ENCODE measurements at places on chromosomes 2 and 18.

DNA sequence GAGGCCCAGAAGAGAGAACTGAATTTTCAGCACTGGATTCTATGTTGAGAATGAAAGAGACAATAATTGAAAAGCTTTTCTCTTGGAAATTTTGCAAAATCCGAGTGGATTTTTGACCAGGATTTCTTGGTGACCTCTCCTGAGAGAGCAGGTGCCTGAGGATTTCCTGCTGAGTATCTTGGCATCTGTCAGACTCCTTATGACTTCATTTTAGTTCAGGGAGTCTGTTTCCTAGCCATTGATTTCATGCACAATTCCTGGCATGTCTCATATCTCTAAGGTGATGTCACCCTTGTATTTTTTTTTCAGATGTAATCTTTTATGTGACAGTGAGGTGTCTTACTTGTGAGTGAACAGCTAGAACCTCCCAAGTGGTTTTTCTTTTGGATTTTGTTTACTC is 195.9 kb downstream of the NEDD4L start:
- no peak for DNase-seq

DNA sequence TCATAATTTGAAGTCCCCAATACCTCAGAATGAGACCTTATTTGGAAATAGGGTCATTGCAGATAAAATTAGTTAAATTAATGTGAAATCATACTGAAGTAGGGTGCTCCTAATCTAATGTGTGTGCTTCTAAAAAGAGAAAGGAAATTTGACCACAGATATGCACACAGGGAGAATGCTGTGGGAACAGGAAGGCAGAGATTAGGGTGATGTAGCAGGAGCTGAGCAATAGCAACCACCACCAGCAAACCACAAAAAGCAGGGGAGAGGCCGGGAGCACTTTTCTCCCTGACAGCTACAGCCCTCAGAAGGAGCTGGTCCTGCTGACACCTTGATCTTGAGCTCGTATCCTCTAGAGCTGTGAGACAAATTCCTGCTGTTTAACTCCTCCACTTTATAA is 24.6 kb upstream of the SCG2 start:
- no peak for DNase-seq

GRCh38 chr2:60094450-60094929 is 459.0 kb downstream of the BCL11A start:
- DNase-seq, result no peak

DNA sequence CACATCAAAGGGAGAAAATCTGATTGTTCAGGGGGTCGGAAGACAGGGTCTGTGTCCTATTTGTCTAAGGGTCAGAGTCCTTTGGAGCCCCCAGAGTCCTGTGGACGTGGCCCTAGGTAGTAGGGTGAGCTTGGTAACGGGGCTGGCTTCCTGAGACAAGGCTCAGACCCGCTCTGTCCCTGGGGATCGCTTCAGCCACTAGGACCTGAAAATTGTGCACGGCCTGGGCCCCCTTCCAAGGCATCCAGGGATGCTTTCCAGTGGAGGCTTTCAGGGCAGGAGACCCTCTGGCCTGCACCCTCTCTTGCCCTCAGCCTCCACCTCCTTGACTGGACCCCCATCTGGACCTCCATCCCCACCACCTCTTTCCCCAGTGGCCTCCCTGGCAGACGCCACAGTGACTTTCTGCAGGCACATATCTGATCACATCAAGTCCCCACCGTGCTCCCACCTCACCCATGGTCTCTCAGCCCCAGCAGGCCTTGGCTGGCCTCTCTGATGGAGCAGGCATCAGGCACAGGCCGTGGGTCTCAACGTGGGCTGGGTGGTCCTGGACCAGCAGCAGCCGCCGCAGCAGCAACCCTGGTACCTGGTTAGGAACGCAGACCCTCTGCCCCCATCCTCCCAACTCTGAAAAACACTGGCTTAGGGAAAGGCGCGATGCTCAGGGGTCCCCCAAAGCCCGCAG is 3.8 kb downstream of the PROC start:
- no peak for DNase-seq

- no peak for DNase-seq
Measured at GRCh38 chr2:198498048-198498447, 693.7 kb downstream of the PLCL1 start.

DNA sequence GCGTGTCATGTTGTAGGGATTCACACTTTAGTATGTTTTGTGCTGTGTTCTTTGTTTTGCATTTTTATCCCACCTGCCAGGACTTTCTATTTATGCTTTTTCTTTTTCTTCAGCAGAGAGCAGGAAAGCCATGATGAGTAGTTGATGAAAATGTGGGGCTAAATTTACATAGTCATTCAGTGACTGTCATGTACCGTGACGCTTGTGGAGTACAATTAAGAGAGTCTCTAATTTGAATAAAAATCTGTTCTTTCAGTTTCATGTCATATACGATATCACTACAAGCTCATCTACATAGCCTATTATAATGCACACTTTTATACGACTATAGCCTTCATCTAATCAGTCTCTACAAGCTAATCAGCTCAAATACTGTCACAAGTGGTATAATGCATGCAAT is 112.7 kb upstream of the SPATS2L start:
- DNase-seq, result no peak

- DNase-seq, result no peak
Measured at GRCh38 chr18:59123588-59124369, 15.9 kb upstream of the SEC11C start.

DNA sequence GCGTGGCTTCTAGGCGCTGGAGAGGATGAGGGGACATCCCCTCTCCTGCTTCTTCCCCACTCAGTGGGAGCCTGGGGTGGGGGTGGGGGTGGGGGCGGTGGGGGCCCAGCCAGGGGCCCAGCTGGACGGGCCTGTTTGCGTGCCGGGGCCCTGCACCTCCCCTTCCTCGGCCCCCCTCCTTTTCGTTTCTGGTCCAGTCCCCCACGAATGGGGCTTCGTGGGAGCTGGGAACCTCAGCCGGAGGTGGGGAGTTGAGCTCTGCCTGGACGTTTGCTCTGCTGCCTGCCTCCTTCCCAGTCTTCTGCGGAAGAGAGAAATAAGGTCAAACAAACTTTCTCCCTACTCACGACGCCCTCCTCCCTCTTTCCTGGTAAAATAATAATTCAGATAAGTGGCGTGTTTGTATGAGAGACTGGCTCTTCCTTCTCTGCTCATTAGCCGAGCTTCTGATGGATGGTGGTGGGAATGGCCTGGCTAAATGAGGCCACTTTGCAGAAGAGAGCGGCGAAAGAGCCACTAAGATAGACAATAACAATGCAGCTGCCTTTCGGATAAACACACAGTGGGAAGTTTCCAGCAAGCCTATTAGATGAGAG is 782 bp downstream of the MTA3 start:
- peak; percentile 12 for DNase-seq

GRCh38 chr18:34807106-34807796 is 97.2 kb downstream of the DTNA start:
- no peak for DNase-seq

- no peak for DNase-seq
Measured at GRCh38 chr18:59733421-59733820, 36.2 kb upstream of the CCBE1 start.

GRCh38 chr2:25491966-25492532 is 150.3 kb upstream of the DNMT3A start:
- DNase-seq, result no peak

- DNase-seq, result no peak
Measured at GRCh38 chr2:173991856-173992588, 26.8 kb upstream of the SP3 start.

DNA sequence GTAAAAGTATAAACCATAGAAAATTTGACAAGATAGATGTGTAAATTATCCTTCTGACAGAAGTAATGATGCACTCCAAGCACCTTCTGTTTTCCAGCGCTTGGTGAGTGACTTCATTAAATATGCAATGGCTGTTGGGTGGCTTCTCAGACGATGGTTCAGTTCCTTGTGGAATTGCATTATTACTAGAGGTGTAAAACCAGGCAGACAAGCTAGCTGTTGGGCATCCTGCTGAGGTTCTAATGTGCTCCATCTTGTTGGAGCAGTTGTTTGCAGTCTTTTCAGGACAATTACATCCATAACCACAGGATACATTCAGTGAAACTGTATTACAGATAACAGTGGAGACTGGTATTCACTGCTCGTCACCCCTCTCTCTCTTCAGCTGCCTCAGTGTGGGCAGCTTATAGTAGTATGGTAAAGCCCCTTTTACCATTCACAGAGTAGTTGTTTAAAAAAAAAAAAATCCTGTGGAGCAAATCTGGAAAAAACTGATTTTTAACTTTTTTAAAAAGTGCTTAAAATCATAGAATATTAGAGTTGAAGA is 143.5 kb downstream of the AGPS start:
- no peak for DNase-seq

DNA sequence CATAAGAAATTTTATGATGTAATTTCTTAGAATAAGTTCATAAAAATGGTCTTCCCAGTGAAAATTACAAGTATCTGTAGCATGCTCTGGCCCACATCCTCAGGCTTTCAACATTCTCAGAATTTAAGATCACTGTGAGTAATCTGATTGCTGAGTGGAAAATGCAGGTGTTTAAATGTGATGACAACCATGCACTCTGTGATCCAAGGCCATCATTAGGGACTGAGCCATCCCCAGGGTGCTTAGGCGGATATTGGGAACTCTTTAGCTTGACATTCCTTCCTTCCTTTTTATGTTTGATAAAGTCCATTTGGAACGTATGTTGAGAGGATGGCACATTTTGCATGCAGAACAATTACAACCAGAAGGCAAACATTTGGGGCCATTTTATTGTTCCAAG is 95.5 kb downstream of the ARL4C start:
- no peak for DNase-seq

- DNase-seq, result no peak
Measured at GRCh38 chr2:71692621-71693277, 239.4 kb downstream of the DYSF start.

- DNase-seq, result no peak
Measured at GRCh38 chr18:62754026-62754425, 38.7 kb downstream of the PHLPP1 start.

- DNase-seq, result no peak
Measured at GRCh38 chr2:222319586-222320435, 21.0 kb upstream of the PAX3 start.

DNA sequence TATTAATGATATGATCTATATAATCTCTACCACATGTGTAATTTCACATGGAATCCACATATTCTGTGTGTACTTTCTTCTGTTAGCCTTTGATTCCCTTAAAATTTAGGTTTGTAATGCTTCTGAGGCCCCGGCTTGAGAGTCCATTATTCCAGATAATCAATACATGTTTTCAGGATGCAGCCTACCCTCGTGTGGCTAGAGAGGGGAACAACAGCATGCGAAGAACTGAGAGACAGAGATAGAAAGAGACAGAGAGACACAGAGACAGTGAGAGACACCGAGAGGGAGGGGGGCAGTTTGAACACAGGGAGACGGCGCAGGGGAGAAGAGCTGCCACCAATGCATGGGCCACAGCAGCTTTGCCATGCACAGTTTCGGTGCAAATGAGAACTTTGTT is 185.4 kb downstream of the SNTG2 start:
- DNase-seq, result no peak

- DNase-seq, result no peak
Measured at GRCh38 chr18:13313006-13313686, 94.6 kb downstream of the LDLRAD4 start.

- no peak for DNase-seq
Measured at GRCh38 chr18:70256184-70256583, 32.7 kb upstream of the SOCS6 start.

DNA sequence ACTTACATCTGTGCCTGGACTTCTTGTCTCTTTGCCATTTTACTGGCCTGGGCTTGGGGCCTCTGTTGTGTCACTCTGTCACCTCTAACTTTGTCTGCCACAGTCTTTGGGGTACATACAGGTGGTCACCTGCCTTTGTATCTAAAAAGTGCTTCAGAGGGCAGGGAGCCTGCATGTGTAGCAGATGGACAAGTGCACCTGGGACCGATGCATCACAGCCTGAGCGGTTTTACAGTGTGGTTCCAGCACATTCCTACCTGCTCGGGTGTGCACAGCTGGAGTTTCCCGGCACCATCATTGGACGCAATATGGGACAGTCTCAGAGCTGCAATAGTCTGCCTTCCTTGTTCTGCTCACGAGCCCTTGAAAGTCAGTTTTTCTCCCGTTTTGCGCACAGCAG is 249.8 kb upstream of the RAB12 start:
- no peak for DNase-seq

DNA sequence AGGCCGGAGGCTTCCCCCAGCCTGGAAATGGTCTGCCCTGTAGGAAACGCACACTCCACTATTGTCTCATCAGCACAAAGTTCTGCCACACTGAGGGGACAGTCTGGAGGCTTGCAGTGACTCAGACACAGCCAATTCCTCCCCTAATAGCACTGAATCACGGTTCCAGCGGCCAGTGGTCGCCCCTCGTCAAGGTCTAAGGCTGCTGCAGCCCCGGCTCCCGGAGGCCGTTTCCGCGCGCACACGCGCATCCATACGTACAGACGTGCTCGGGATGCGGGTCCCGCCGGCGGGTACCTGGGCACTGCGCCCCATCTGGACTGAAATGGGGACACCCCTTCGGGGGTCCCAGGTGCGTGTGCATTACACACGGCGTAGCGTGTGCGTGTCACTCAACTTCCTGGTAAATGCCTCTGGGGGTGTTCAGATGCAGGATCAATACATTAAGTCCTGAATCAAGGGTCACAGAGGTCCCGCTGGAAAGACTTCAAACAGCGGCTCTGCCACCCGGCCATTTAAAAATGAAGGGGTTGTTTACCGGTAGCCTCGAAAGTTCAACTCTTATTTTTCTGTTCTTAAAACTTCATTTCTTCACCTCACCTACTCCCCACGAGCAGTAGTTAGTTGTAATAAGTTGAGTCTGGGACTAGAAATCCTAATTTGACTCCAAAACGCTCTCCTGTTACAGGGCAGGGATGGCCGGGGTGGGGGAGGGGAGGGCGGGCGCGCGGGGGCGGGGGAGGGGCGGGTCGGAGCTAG is 572 bp upstream of the ZNF516 start:
- no peak for DNase-seq

DNA sequence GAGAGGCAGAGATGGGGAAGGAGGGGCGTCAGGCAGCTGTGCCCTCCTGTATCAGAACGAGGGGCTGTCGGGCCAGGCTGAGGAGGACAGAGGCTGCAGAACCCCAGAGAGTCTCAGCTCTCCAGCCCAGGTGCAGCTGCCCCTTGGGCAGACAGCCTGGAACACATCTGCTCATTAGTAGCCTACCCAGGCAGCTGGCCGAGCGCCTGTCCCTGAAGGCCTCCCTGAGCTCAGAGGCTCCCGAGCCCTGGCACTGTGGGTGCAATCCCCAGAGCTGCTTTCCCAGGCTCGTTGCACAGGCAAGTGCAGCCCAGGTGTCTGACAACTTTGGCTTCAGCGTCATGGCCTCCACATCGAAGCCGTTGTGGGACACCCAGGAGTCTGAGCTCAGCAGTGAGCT is 13.1 kb upstream of the TMEM185B start:
- no peak for DNase-seq

DNA sequence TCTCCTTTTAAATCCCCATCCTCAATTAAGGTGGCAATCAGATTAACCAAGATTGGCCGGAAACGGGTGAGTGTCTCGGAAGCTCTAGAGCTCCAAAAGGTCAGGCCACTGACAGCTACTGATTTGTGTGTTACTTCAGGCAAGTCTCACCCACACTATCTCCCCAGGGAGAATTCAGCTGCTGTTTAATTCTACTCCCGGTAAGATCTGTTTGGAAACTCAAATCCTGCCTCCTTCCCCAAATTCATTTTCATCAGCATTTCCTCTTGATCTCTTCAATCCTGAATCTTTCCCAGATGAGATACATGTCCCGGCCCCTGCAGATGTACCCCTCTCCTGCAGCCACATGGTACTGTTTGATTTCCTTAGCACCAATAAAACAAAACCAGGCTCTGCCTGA is 34.9 kb downstream of the EFR3B start:
- DNase-seq, result no peak

- no peak for DNase-seq
Measured at GRCh38 chr18:44556296-44556695, 124.4 kb upstream of the SETBP1 start.
